ENCODE measurements at places on chromosomes 5 and 9.

DNA sequence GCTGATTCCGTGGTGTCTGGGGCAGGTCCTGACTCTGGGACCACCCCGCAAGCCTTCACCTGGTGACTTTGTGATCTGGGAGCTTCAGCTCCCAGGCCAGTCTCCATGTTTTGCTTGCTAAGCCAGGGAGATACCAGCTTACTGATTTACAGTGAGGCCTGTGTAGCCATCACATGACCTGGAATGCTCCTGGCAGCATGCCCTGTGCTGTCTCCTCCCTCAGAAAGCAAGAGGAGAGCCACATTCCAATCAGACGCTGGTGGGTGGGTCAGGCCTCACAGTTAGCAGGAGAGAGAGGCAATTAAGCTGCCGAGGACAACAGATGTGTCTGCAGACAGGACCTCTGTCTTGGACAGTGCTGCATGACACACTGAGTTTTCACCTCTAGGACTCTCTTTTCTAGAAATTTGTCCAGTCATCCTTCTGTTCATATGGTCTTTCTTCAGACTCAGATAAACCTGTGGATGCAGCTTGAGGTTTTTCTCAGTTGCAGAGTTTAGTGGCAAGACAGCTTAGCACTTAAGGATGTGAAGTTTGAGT, 24.4 kb upstream of the GRPEL2 start:
- DNase-seq: no peak

DNA sequence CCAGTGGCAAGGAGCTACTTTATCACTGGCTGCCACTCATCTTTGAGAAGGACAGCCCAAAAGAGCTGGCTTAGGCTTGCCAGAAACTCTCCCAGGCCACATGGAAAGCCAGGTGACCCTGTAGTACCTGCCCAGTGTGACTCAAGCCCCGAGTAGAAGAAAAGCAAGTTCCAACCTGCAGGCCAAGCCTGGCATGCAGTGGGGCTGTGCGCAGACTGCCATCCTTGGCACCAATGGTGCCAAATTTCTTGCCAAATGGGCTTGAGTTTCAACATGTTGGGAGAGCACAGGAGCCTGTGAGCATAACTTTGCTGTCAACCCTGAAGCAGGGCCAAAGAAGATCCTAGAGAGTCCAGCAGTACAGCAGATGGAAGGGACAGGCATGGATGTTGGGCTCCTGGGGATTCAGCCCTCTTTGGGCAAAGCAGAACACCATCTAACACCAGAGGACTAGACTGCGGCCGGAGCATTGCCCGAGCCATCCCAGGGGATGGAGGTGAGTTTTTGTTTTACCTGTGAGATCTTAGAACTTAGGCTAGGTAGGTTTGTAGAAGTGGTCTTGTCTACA, 27.3 kb upstream of the SHB start:
- DNase-seq: peak; percentile 16

DNA sequence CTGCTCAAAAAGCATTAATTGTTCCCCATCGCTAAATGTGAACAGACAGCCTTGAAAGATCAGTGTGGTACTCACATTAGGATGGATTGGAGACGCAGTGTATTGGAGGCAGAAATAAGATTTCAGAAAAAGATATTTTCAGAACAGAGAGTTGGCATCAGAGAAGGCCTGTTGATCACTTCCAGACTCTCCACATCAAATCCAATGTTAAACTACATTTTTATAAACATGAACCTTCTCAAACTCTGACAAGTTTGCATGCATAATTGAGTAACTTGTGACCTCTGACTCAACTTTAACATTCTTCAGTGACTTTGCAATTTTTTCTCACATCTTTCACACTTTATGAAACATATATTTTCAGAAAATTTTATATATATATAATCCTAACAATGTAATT, 919.6 kb upstream of the SEMA6A start:
- no peak for DNase-seq

DNA sequence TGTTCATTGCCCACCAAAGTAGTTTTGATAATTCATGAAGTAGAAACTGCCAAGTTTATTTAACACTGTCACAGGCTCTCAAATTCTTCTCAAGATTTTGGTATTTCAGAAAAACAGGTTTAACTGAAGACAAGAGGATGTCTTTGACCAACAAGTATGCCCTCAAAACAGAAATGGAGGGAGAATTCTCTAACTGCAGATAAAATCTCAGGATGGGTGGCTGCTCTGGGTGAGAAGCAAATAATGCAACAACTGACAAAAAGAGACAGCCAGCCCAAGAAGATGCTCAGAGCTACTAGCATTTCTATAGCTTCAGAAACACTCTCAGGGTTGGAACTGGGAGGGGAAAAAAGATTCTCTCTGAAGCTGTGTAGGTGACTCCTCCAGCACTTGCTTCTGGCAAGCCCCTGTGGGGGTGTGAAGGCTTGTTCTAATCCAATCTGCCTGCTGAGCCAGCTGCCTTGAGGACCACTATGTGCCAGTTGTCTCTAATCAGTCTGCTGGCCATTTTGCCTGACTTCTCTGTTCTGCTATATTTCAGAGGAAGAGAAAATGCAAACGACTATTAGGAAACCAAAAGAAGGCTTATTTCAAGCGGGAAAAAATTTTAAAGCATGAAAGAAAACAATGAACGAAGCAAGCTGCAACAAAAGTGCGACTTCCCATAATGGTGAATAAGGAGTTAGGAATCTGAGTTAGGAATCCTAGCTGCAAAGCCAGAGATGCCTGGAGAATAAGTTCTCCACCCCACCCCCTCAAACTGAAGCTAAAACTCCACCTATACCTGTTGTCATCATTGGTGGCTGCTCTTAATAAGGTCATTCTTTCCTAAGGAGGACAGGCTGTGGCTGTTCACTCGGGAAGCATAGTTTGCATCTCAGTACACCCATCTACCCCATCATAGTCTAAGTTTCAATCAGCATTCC, 147.5 kb downstream of the GNAQ start:
- no peak for DNase-seq
